ENCODE measurements at places on chromosomes 1 and 21.

DNA sequence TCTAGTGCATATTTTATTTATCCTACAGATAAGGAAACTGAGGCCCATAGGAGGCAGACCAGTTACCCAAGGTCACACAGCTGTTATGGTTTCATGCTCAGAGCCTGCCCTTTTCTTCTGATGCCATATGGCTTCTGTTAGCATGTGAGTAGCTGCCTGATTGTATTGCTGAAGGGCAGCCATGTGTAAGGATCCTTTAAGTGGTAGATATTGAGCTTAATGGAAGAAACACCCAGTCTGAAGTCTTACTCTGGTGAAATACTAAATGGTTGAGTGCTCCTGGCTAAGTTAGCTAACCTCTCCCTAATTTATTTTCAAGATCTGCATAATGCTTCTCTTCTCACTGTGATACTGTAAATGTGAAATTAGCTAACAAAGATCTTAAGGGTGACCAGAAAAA lies 30.9 kb downstream of the ADAMTS5 start:
- no peak for DNase-seq

GRCh38 chr1:160163615-160164014 lies 12.2 kb downstream of the ATP1A4 start:
- DNase-seq: no peak

DNA sequence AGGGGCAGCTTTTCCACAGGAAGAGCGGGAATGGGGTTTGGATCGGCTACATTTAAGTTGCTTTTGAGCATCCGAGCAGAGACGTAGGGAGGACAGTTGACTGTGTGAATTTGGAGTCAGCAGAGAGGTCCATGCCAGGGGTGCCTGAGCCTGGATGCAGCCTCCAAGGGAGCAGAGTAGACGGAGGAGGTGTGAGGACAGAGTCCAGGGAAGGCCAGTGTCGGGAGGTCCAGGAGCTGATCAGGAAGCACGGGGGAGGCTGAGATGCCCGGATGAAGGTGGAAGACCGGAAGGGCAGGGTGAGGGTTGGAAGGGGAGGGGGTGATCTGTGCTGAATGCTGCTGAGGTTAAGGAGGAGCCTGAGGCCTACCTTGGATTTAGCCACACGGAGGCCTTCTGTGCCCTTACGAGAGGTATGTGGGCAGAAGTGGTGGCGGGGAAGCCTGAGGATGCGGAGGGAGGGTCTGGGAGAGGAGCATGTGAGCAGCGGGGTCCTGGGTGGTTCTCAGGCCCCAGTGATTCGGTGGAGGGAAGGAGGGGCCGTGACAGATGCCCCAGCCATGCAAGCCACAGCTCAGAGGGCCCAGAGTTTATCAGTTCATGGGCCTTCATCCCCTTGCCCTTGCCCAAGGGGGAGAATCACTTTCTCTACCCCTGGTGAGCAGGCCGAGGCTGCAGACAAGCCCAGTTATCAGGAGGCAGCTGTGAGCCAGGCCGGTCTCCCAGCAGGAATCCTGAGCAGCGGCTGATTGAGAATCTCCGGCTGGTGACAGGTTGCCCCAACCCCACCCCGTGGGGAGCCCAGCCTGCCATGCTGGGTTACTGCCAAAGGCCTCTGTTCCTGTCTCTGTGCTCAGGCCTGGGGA lies 54.0 kb upstream of the ACTL8 start:
- DNase-seq: no peak

DNA sequence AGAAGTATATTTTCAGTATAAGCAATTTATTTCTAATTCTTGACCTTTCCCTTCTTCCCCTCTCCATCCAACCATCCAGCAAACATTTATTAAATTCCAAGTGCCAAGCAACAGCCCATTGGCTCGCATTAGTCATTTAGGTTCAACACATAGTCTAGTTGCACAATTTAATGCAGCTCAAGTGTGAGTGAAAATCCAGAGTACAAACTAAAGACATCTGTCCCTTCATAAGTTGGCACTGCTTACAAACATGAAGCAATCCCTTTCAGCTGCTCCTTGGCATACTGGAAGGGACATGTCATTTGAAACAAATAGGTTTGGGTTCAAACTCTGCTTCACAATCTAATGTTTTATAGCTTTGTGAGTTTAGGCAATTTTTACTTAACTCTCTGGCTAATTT lies 10.7 kb downstream of the CASQ2 start:
- no peak for DNase-seq

GRCh38 chr1:110672753-110673108 lies 2.0 kb downstream of the KCNA3 start:
- no peak for DNase-seq

GRCh38 chr1:62077821-62078220 lies 116.8 kb upstream of the L1TD1 start:
- no peak for DNase-seq

DNA sequence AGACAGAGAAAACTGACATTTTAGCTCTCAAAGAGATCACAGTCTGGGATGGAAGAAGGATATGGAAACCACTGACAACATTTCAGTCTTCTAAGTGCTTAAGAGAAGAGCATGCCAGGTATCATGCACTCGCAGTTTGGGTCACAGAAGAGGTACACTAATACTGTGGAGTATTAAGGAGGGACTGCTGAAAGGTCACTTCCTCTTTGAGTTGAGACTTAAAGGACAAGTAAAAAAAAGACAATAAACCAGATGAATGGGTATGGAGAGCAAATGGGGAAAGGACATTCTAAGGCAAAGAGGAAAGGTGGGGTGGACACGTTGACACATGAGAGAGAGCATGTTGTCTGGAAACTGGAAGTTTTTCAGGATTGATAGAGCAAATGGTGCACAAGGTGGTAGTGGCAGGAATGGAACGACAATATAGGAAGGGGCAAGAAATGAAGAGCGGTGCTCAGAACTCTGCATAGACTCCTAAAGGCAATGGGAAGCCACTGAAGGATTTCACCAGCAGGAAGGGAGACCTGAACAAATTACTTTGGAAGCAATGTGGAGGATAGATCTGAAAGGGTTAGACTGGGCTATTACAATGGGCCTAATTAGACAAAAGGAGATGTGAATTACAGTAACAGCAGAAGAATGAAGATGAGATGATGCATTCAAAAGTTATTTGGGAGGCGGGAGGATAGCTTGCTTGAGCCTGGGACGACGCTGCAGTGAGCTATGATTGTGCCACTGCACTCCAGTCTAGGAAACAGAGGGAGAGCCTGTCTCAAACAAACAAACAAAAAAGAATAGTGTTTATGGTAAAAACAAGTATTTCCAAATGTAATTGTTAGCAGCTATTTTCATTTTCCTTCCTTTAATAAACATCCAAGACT lies 11.1 kb downstream of the DIPK1A start:
- DNase-seq: no peak

- no peak for DNase-seq
Measured at GRCh38 chr1:90593312-90593711, 123.8 kb downstream of the BARHL2 start.

- DNase-seq: no peak
Measured at GRCh38 chr1:43455213-43455889, 1.6 kb upstream of the HYI start.

GRCh38 chr1:156118177-156118868 lies 3.8 kb downstream of the LMNA start:
- DNase-seq: no peak

- DNase-seq: no peak
Measured at GRCh38 chr1:93708734-93709481, 27.3 kb upstream of the BCAR3 start.
